ACHN (cell line): ENCODE measurements at places on chromosomes 1 and 21.

- no peak for DNase-seq
Measured at GRCh38 chr1:57590978-57591377, 167.1 kb upstream of the DAB1 start.

DNA sequence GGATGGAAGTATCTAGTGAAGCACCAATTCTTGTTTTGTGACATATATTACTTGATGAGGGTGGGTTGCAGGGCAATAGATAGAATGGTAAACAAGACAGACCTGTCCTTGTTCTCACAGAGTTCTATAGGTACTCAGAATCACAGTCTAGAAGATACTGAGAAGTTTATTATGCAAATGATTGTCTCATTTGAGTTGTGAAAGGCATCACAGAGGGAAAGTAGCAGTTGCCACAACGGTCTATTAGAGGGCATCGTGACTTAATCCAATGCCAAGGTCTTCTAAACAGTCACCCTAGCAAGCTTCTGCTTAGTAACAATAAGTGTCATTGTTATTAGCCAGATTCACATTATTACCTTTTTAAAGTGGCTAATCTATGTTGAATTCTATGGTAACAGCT, 574.8 kb upstream of the ZRANB2 start:
- DNase-seq = no peak

DNA sequence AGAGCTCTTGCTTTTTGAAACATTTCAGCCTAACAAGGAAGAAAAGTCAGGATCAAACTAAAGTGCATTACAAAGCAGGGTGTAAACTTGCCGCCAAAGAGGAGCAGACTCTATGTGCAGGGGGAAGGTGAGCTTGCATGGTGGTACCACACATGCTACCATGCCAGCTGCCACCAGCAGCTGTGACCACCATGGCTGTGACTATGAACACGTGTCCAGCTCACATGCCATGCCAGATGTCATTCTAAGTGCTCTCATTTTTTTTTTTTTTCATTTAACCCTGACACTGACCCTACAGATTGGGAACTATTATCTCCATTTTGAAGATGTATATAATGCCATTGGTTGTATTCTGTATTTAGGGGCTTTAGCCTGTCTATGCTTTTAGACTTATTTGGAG, 79.0 kb downstream of the PCP4 start:
- no peak for DNase-seq

GRCh38 chr1:74478979-74479378, 33.4 kb downstream of the LRRC53 start:
- DNase-seq = no peak

DNA sequence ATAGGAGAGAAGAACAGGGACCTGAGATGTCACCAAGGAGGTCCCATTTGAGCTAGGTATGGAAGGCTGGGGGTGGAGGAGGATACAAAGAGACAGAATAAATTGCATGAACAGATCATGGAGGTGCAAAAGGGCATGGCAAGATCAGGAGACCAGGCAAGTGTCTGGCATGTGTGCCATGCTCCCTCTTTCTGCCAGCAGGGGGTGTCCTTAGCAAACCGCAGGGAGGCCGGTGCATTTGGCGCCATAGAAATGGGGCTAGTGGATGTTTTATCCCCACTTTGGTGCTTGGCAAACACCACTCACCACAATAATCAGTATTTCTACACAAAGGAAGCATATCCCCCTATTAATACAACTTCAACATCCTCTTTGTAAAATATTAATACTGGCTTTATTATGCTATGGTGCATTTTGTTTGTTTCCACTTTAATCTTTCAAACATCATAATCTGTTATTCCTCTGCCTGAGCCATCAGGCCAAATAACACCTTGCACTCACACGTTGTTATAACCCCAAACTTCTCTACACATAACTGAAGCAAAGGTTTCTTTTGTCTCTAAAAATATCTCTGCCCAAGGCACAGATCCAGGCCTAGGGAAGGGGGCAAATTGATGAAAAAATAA, 25.9 kb downstream of the S100A6 start:
- DNase-seq = peak; percentile 34

GRCh38 chr1:59214248-59215208, 82.4 kb upstream of the FGGY start:
- no peak for DNase-seq

- DNase-seq = no peak
Measured at GRCh38 chr1:205811660-205812059, 1.3 kb downstream of the SLC41A1 start.

DNA sequence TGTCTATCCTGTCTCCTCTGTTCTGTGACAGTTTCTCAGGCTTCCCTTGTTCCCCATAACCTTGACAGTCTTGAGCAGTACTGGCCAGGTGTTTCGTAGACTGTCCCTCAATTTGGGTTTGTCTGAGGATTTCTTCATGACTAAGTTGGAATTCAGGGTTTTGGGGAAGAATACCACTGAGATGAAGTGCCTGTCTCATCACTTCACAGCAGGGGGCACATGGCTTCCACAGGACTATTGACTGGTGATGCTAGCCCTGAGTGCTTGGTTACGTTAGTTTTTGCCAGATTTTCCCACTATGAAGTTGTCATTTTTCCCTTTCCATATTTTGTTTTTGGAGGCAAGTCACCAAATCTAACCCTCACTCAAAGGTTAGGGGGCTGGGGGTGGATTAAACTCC, 45.7 kb downstream of the CDCP2 start:
- DNase-seq = no peak

GRCh38 chr1:71738910-71739309, 543.4 kb downstream of the NEGR1 start:
- no peak for DNase-seq

DNA sequence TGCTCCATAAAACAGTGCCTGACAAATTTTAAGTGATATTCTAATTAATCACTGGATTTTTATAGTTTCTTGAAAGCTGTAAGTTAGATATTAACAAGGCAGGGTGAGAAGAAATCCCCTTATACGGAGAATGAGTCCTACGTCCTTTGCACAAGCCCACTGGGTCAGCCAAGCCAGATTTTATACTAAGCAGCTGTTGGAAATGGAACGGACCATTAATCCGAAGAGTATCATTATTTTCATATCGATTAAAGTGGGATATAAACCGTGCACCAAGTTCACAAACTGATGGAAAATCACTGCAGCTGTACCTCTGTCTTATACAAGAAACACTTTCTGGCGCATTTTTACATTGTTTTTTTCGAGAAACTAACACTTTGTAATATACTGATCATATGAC, 35.2 kb downstream of the SPAG17 start:
- DNase-seq = no peak

- DNase-seq = no peak
Measured at GRCh38 chr1:214198571-214198970, 82.4 kb upstream of the SMYD2 start.

- DNase-seq = peak; percentile 41
Measured at GRCh38 chr1:15100121-15100879, 53.2 kb upstream of the TMEM51 start.

DNA sequence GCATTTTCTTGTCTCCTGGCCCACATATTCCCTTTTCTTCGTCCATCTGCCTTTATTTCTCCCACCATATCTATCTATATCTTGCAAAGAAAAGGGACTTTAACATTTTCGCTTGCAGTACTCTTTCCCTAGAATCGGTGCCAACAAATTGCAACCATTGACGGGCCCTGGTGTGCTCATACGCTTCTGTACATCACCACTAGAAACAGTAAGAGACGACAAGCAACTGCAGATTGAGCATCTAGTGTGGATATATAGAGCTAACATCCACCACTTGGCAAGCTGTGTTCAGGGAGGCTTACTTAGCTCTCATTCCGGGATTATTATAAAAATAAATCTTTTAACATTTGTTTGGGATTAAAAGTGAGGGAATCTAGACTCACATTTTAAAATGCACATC, 230.8 kb upstream of the PKN2 start:
- no peak for DNase-seq

DNA sequence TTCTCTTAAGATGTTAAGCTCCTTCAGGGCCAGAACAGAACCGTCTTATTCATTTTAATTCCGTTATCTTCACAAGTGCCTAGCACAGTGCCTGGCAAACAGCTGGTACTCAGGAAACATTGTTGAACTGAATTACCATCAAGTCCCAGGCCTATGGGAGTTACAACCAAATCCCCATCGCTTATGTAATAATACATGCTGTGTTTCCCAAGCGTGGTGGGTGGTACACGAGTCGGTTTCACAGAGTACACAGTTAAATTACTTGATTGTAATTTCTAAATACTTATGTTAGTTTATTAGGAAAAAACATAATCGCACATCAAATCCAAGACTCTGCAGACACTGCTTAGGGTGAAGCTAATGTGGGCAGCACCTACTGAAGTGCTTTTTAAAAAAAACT, 1.0 kb downstream of the ANGEL2 start:
- peak; percentile 26 for DNase-seq

DNA sequence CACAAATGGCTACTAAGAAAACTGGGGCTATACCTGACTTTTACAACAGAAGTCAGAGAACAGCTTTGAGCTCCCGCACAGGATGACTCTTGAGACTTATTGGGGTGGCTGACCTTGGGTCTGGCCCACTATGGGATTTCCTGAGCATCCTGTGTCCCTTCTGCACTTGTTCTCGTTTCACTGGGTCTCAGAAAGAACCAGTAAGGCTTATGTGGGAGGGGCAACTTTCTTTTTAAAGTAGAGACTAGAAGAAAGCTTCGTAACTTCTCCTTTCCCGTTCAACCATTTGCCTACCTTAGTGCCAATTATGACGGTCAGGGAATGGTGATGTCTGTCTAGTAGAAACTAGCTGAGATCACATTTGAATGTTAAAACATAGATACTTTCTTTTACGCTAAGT, 59.5 kb upstream of the C1orf105 start:
- DNase-seq = no peak

DNA sequence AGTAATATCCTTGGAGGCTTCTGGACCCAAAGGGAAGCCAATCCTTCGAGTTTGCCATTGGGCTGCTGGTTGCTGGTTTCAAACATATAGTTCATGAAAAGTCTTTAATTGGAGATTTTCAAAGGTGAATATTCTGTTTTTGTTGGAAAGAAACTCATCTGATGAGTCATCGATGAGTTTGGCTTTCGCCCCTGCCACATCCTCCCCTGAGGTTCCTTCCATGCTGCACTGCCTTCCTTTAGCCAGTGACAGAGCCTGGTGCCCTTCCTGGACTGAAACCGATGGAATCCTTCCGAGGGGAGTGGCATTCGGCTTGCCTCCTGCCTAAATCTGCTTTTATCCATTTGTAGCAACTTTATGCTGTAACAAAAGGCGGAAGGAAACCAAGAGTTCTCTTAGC, 550.0 kb downstream of the KIF26B start:
- DNase-seq = no peak
